Fibroblast of the conjunctiva (primary cell): ENCODE measurements at places on chromosomes 3 and 15.

GRCh38 chr3:138412821-138413551 is 21.4 kb upstream of the ESYT3 start:
- DNase-seq = no peak

GRCh38 chr3:4044619-4045018 is 245.4 kb downstream of the LRRN1 start:
- peak; percentile 24 for DNase-seq

DNA sequence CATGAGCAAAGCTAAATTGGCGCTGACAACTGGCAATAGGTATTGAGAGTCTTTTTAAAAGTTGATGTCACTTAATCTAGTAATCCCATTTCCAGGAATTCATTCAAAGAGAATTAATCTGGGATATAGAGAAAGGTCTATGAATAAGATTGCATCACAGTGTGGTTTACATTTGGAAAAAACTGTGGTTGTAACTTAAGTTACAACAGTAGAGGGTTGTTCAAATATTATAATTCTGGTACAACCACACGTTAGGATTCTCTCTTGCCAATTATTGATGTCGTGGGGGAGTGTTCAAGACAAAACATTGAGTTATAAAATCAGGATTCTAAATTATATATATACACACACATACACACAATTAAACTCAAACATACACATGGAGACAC is 79.8 kb downstream of the LIPC start:
- no peak for DNase-seq

DNA sequence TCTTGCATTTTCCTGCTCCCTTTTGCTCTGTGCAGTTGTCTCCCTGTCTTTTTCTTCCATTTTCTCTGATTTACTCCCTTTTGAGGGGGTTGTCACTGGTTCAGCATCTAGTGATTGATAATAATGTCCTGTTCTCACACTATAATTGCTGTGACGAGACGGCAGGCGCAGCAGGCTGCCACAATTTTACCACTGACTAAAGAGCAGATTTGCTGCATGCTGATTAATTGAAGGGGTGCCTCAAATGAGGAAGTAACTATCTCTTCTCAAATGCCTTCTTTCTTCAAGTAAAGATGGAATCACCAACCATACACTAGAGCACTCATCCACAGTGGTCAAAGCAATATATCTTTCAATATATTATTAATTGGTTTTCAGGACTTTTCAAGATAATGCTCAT is 219.3 kb downstream of the CBLB start:
- DNase-seq = no peak

DNA sequence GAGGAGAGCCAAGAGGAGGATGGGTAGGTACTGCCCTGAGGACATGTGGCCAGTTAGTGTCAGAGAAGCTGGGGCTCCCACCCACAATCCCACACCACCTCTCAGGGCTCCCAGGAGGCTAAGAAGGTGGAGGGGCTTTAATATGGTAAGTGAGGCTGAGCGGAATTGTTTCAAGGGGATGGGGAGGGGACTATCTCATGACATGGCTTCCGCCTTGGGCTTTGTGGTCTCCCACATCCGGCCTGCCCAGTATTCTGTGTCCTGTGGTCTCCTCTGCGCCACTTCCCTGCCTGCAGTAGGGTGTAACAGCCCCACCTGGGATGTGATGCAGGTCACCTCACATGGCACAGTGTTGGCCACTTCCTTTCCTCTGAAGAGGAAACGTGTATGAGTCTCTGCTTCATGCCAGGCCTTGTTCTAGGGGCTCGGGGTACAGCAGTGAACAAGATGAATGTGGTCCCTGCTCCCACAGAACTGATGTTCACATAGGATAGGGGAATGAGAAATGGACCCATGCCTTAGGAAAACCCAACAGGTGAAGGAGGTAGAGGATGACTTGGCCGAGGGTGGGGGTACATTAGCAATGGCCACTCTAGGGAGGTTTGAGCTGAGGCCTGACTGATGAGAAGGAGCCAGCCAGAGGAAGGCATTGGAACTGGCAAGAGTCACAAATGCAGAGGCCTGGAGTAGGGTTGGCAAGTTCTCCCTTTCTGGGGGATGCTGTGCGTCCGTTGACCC is 3.2 kb downstream of the NEIL1 start:
- no peak for DNase-seq

DNA sequence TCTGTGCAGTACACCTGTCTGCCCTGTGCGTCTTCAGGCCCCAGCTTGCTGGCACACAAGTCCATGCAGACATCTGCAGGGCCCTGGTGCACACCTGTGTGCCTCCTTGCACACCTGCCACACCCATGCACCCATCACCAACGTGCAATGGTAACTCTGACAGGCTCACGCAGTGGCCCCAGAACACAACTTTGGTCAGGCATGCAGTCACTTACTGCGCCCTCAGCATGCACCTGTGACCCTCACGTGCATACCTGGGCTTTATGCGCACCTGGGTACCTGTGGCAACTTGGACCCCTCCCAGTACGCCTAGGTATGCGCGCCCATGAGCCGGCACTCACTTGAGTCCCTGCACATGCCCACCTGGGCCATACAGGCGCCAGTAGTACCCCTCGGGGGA is 1.7 kb downstream of the PLXND1 start:
- DNase-seq = no peak

DNA sequence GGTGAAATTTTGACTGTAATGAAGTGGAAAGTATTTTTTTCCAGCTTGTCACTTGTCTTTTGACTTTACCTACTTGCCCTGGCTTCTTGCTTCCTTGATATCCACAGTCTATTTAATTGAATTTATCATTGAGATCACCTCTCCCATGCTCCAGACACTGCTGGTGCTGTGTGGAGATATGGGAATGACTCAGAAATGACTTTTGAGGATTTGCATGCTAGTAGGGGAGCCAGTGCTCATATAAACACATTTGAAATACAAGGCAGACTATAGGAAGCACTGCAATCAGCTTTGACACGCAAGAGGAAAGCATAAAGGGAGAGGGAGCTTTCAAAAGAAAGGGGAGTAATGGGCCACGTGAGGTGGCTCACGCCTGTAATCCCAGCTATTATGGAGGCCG is 7.3 kb upstream of the TRPM1 start:
- no peak for DNase-seq

GRCh38 chr3:129654131-129654530 is 47.7 kb upstream of the PLXND1 start:
- DNase-seq = no peak

DNA sequence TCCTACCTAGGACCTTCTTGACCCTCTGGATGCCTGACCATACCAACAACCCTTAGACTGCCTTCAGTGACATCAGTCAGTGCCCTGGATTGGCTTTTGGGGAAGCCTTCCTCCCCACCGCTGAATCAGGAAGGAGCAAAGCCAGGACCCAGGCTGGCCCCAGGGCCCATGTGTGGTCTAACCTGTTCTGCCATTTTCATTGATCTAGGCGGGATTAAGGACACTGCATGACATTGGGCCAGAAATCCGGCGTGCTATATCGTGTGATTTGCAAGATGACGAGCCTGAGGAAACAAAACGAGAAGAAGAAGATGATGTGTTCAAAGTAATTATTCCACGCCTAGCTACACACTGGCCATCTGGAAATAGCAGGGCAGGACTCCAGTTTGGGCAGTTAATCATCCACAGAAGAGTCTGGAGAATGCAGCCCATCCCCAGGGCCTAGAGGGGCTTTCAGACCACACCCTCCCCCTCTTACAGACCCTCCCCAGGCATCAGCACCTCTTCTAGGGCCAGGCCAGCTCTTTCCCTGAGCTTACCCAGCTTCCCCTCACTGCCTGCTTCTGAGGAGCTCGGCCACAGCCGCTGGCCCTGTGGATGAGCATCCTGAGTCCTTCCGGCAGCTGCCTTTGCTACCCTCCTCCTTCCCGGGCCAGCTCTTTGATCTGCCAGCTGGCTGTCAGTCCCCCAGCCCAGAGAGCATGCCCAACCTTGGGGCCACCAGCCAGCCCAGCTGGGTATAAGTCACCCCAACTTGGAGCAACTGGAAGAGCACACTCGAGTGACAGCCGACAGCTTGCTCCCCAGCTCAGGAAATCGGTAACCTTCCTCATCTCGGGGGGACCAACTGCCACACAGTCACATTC is 45.9 kb downstream of the CHDH start:
- DNase-seq = no peak

DNA sequence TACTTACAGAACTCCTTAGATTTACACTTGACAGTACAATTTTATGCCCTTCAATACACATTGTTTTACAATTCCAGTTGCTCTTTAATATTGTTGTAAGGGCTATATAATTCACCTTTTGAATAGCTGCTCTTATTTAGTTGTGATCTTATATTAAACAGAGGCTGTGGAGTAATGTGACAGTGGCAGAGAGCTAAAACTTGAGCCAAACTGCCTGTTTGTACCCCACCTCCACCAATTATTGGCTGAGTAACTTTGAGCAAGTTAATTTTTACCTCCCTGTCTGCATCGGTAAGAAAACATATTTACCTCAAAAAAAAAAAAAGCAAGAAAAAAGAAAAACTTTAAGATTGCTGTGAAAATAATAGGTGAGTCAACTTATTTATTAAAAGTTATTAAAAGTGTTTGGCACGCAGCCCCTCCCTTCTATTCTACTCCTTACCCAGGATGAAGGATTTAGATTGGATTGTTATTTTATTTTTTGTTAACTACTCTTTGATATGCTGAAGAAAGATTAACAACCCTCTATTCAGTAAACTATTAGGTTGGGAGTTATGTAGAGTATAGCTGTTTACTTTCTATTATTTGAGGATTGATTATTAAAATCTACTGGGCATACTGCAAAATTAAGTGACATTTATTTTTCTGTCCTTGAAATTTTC is 1.7 kb downstream of the SEC62 start:
- DNase-seq = no peak

GRCh38 chr3:188097791-188098190 is 56.2 kb upstream of the LPP start:
- no peak for DNase-seq

GRCh38 chr3:47669026-47669749 is 90.5 kb upstream of the CSPG5 start:
- no peak for DNase-seq

GRCh38 chr3:143031327-143031726 is 30.0 kb downstream of the U2SURP start:
- no peak for DNase-seq

DNA sequence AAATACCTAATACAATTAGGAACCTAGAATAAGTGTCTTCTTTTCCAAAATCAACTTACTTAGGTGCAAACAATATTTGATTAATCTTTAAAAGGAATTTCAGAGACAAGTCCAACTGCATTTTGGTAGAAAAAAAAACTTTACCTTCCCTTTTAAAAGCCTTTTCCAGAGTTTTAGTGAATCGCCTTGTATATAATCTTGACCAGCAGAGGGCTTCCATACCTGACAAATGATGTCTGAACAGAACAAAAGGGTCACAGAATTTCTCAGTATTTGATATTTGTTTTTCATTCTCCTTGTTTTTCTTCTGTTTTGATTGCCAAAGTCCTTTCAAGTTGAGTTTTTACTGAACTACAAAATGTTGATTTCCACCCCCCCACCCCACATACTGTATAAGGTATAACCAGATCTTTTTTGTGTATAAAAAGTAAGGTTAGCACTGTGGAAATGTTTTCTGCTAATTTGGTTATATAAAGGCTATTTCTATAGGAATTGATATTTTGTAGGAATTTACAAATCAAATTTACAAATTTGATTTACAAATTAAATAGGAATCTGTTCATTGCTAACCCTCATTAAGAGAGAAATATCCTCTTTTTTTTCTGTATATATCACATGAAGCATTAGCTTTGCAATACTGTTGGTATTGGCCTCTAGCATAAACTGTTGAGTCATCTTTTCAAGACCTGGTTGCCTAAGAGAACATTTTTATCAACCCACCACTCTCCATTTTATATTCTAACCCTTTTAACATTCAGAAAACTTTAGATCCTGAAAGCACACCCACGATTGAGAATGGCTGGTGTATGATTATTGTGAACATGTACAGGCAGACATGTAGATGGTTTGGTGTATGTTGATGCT is 464.1 kb upstream of the RARB start:
- peak; percentile 26 for DNase-seq

DNA sequence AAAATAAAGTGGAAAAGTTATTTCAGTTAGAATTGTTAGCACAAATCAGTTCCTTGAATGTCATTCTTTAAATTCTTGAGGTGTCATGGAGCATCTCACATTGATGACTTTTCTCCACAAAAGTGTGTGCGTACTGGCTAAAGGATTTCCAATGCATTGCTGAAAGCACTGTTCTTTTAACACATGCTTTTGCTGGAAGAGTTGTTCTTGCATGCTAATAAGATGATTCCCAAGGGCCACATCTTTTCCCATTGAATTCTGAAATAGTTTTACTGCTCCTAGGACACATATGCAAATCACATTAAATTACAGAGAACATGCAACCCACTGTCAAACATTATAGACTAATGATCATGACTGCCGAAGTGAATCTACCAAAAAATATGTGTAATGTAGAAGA is 516.3 kb upstream of the CADM2 start:
- no peak for DNase-seq

- DNase-seq = no peak
Measured at GRCh38 chr3:126468028-126468891, 7.4 kb downstream of the ZXDC start.

DNA sequence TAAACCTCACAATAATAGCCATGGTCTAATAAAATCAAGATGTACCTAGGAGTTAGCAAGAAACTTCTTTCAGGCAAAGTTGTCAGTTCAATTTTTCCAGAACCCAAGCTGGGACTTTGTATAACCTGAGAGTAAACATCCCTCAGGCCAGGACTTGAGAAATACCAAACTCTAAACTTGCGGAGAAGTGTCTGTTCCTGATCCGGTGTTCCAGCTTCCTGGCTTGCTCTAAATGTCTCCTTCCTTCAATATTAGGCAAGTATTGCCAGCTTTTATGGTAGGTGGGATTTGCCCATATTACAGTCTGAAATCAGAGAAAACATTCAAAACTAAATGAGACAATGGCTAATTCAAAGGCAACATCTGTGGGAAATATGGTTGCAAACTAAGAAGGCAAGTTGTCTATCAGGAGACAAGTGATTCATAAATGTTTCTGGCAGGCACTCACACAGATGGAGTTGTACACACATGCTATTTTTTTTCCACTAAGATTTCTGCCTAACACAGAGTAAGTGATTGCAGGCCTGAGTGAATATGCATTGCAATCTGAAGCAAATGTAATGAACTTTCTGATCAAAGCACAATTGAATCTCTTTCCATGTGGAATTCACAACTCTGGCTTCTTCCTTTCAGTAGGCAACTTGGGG is 88.3 kb upstream of the COL8A1 start:
- DNase-seq = peak; percentile 42

GRCh38 chr15:29208352-29208751 is 61.3 kb downstream of the NSMCE3 start:
- DNase-seq = no peak

- no peak for DNase-seq
Measured at GRCh38 chr3:194682189-194682693, 3.4 kb upstream of the FAM43A start.

- peak; percentile 17 for DNase-seq
Measured at GRCh38 chr3:111582120-111582474, 13.0 kb downstream of the ZBED2 start.

DNA sequence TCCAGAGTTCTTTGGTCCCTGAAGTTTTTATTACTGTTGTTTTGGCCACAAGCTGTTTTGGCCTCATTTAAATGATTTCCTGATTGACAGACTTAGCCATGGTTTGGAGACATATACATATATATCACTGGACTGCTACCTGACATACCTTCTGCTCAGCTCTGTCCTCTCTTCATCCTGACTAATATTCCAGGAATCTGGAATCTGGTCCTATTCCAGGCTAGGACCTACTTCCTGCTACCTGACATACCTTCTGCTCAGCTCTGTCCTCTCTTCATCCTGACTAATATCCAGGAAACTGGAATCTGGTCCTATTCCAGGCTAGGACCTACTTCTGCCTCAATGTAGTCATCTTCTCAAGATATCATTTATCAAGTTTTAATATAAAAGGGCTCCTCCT is 724.4 kb upstream of the ROBO1 start:
- no peak for DNase-seq
